ENCODE measurements at places on chromosomes 16 and 17.

DNA sequence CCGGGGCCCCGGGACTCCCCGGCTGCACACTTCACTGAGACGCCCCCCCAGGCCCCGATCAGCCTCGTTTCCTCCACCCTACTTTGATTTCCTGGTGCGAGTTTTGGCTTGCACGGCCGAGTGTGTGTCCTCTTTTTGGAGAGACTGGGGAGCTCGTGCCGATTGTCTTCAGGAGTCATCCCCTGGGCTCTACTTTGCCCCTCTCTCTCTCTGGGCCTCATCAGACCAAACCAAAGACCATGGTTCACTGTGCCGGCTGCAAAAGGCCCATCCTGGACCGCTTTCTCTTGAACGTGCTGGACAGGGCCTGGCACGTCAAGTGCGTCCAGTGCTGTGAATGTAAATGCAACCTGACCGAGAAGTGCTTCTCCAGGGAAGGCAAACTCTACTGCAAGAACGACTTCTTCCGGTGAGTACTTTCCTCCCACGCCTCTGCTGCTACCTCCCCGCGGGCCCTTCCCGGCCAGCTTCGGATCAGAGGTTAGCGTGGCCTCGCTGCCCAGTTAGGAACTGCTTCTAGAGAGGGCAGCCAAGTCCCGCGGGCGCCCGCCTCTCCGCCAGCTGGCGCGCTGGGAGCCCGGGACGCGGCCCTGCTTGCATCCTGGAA is 787 bp downstream of the LHX1 start:
- no peak for DNase-seq

DNA sequence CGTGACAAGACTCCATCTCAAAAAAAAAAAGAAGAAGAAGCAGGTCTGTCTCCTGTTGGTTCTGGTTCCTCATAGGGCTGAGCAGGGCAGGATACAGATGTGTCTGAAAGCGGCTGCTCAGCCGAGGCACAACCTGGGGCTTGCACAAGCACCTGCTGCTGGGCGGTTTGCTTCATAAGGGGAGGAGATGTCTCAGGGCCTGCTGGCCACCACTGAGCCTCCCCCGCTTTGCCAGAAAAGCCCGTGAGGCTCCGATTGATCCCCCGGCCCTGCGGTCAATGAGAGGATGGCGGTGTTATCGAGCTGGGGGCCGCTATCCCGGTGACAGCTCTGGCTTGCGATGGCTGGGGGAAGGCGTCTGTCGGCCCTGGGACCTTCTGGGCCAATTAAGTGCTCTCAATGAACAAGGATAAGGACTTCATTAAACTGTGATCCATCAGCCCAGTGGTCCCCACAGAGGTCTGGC is 162.0 kb downstream of the SDK2 start:
- DNase-seq = no peak

- DNase-seq = no peak
Observed at GRCh38 chr17:49887744-49888360, 40.0 kb upstream of the TAC4 start.

DNA sequence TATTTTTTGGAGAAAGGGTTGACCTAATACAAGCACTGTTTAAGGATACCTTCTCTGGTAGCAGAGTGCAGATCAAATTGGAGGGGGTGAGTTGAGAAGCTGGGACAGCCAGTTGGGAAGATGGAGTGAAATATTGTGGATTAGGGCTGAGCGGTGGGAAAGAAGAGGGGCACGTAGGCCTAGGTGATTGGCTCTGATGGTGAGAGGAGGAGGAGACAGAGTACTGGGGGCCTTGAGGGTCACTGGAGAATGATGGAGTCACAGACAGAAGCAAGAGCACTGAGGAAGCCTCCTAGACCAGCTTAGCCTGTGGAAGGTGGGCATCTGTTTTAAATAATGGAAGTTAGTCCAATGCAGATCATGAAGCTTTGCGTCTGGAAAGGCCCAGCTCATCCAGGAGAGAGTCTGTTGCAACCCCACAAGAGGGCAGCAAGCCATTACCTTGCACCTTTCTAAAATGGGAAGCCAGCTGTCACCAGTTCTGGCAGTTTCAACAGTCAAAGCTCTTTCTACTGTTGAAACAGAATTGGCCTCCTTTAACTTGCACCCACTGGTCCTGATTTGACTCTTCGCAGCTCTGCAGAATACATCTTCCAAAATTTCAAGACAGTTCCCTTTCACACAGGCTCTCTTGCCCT is 11.8 kb downstream of the SLC9A5 start:
- DNase-seq = no peak

DNA sequence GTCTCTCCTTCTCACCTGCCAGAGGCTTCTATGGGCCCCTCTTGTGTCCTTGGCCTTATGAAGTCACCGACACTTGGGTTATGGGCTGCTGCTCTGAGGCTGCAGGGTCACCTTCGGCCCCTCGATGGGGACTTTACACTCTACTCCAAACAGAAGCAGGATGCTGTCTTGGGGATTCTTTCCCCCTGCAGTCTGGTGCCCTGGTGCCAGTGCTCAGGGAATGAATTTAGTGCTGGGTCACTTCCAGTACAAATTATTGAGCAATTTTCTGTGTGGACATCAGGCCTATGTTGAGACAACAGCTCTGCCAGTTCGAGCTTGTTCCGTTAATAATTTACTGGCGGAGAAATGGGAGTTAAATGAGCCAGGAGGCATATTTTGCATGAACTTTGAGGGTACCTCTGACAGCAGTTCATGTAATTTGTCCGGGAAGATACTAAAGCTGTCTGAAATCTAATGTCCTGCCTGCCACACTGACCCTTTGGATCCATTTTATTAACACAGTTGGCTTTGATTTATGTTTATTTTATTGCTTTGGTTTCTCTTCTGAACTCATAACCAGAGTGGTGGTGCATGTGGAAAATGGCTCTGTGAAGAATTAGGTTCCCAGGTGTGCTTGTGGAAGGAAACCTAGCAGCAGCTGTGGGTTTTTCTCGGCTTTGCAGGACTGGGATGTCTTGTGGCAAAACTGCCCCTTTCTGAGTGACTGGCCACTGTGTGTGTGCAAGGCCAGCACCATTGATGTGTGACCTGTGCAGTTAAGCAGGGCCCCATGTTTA is 34.1 kb upstream of the DHX8 start:
- DNase-seq = no peak

- DNase-seq = no peak
Observed at GRCh38 chr17:50266384-50267073, 7.7 kb upstream of the TMEM92 start.

DNA sequence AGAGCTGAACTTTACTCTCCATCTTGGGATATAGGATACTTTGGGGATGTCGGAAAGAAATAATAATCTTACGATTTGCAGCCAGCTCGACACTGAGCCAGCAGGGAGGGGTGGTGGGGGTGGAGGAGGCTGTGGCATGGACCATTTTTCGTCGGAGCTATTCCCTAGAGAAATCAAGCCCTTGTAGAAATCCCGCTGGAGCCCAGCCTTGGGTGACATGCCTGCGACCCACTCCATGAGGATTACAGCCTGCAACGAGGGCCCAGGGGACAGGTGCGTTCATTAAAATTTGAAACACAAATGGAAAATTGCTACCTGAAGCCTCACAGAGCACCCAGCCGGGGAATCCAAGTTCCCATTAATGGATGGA is 82.8 kb upstream of the GSE1 start:
- DNase-seq = no peak

DNA sequence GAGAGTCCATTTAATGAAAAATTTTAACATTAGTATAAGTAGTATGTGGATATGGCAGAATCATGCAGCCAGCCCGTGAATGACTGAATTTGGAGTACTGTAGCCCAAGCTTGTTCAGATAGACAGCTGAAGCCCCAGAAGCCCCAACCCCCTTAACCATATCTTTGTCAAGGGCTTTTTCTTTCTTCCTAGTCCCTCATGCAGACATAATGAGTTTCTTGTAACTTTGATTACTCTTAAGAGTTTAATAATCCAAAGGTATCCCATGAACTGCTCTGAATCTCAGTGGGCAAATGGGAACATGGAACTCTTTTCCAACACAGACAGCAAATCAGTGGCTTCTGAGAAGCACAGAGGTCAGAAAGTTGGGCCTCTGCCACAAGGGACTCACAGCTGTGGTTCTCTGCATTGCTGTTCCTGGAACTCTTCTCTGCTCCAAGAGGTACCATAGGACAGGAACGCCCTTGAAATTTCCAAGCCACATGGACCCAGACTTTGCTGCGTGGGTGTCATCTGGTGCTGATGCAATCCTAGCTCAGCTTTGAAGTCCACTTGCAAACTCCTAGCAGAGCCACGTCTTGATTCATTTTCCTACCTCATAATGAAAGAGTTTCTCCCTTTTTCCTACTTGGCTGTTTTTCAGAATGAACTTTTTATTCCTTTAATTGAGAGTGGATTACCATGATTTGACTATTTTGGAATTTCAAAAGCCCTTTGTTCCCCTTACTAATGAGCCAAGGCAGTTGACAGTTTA is 18.1 kb downstream of the LYRM1 start:
- no peak for DNase-seq

DNA sequence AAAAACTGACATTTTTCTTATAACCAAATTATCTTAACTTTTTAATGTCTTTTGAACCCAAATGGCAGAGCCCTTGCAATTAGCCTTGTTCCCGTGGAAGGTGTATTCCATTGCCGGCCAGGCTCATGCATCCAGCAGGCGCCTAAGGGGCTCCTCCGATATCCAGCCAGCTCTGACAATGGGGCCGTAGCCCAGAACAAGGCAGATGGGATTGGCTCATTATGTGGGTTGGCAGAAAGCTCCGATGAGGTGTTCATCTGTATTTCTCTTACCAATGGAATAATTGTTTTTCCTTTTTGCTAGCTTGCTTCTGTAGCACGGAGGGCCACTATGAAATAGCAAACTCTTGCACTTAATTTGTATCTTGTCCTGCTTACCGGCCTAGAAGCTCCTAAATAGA is 208.2 kb upstream of the CHMP6 start:
- DNase-seq = no peak

- DNase-seq = peak; percentile 82
Observed at GRCh38 chr16:54921206-54921824, 9.3 kb upstream of the IRX5 start.

GRCh38 chr17:39750131-39751015 is 12.6 kb downstream of the GRB7 start:
- DNase-seq = no peak

DNA sequence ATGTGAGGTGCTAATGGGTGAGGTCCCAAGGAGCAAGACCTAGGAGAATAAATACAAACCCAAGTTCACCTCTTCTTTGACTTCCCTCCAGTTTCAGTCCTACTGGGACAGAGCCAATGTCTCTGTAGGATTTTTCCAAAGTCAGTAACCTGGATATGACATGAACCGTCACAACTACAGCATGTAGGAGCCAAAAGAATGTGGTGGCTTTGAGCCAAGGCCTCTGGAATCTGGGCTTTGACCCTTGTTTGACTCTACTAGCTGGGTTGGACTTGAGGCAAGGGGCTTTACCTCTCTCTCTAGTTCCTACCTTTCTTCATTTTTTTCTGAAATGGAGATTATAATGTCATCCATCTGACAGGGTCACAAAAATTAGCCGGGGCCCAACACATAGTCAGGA is 91.4 kb downstream of the CACNG3 start:
- no peak for DNase-seq

- DNase-seq = no peak
Observed at GRCh38 chr16:72220875-72221629, 49.1 kb upstream of the PMFBP1 start.

DNA sequence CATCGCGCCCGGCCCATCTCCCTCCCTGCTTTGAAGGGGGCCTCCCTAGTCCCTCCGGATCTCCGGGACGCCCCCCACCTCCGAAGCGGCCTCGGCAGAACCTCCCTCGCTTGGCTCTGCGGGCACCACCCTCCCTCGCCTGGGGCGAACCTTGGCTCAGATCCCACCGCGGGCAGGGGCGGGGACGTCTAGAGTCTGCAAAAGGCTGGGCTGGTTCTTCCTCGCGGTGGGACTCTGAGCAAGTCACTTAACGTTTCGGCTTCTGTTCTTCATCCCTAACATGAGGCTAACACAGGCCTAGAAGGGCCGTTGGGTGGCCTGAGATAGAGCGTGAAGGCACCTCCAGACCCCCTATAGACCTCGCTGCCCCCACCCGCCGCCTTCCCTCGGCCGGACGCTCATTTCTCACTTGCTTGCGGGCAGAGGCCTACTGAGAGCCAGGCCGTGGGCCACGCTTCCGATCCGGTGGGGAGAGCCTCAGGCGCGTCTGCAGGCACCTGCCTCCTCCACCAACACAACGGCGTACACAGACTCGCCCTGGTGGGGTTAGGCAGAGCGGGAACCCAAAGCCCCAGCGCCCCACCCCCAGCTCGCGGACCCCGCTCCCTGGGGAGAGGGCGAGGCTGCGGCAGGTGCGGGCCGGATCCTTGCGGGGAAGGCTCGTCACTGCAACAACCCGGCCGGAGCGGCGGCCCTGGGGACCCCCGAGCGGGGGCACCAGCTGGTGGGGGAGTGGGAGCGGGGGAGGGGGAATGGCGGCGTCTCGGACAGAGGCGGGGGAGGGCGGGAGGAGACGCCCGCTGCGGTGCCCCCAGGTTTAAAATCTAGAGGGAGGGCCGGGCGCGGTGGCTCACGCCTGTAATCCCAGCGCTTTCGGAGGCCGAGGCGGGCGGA is 5.4 kb downstream of the MYO1C start:
- peak; percentile 67 for DNase-seq

- DNase-seq = no peak
Observed at GRCh38 chr17:57874434-57875289, 24.8 kb upstream of the MRPS23 start.

GRCh38 chr16:72848759-72849664 is 198.9 kb downstream of the ZFHX3 start:
- DNase-seq = no peak

GRCh38 chr17:19800571-19800970 is 52.5 kb upstream of the ALDH3A1 start:
- DNase-seq = no peak

DNA sequence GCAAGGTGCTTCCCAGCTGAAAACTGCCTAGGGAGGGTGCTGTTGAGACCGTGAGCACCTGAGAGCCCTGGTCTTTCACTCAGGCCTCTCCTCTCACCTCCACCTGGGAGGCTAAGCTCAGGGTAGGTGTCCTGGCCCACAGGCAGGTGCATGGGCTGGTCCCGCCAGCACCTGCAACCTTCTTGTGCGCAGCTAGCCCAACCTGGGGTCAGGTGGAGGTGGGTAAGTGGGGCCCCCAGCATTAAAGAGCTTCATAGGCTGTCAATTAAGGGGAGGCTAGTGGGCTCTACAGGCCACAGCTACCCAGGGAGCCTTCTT is 8.7 kb downstream of the ADCY7 start:
- no peak for DNase-seq

- DNase-seq = no peak
Observed at GRCh38 chr16:1066584-1067172, 5.9 kb upstream of the SSTR5 start.

DNA sequence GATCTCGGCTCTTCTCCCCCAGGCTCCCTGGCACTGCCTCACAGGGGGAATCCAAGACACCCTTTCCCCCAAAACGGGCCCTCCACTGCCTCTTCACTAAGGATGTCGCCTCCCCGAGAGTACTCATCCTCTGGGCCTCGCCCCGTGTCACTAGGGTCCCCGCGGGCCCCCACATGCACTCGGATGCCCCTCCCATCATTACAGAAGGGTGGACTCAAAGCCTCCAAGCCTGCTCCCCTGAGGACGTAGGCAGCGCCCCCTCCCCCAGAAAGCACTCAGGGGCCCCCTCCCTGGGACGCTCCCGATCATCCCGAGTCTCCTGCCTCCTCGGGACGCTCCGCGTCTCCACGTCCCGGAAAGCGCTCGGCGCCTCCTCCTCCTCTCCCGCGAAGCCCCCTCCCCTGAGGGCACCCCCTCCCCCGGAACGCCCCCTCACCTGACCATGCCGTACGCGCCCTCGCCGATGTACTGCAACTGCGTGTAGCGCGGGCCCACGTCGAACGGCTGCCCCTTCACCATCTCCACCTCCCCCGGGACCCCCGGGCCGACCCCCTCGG is 338 bp downstream of the MAPK3 start:
- DNase-seq = no peak

Measured in NCI-H1436 treated with DMSO at 0.1 percent for 48 hours (cell line).